ENCODE measurements at places on chromosomes 16 and 17. TPM values are rescaled to one million over a fixed set of nuclear protein-coding genes. Genes with fewer than 3 reads are reported as not detected.

GRCh38 chr17:40416671-40417070 is 1.0 kb downstream of the TOP2A start:
- DNase-seq = no peak

The GABARAPL2 gene
- total RNA-seq = 176 TPM

DNA sequence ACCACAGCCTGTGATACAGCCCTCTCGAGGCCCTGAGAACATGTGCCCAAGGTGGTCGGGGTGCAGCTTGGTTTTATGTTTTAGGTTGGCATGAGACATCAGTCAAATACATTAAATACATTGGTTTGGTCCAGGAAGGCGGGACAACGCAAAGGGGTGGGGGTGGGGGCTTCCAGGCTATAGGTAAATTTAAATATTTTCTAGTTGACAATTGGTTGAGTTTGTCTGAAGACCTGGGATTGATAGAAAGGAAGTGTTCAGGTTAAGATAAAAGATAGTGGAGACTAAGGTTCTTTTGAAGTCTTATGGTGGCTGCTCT is 1.2 kb upstream of the ZKSCAN2 start:
- no peak for DNase-seq

GRCh38 chr17:72826602-72827001 is 265.9 kb downstream of the SLC39A11 start:
- no peak for DNase-seq

DNA sequence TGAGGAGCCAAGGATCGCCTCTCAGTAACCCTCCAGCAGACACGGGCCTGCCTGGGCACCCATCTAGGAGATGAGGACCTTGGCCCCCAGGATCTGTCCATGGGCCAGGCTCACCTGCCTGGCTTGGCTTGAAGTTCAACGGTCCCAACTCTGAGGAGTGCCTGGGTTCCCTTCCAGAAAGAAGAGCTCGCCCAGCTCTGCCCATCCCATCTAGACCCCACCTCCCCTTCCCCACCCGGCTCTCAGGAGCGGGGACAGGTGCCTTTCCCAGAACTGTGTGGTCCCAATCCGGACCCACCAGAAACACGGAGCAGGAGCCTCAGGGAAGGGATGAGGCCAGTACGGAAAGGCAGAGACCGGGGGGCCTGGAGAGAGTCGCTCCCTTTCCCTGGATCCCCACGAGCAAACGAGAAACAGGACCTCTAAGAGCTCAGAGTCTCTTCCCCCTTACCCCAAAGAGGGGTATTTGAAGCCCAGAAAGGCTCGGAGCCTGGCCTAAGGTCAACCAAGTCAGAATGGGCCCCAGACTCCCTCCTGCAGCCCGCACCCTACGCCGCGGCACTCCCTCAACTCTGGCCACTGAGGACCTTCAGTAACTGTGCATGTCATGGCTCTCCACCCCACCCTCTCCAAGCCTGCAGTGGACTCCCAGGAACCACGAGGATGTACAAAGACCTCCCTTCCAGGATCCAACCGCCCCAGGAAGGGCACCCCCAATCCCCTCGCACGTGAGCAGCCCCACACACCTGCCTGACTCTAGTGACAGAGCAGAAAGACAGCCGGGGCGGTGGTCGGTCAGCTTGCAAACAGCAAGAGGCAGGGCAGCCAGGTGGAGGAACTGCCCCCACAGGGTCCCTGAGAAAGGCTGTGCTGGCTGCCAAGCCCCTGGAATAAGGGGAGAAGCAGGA is 5.4 kb downstream of the CLUH start:
- no peak for DNase-seq

The VAT1L gene
- total RNA-seq = 0.10 TPM

- DNase-seq = no peak
These were observed 62.6 kb upstream of the ERN1 start for GRCh38 chr17:64192589-64192988.

- DNase-seq = no peak
These were observed 156.6 kb upstream of the SDK2 start for GRCh38 chr17:73800893-73801292.

The HOXB5 gene
- not detected for total RNA-seq

The CACNG4 gene
- 0.42 TPM for total RNA-seq

The MT1F gene
- total RNA-seq = 2.1 TPM

- DNase-seq = no peak
These were observed 30.6 kb upstream of the ENDOV start for GRCh38 chr17:80384078-80384960.

- peak; percentile 79 for DNase-seq
These were observed 6.7 kb downstream of the CCDC57 start for GRCh38 chr17:82205720-82206508.

The ZC3H7A gene
- 46.6 TPM for total RNA-seq

DNA sequence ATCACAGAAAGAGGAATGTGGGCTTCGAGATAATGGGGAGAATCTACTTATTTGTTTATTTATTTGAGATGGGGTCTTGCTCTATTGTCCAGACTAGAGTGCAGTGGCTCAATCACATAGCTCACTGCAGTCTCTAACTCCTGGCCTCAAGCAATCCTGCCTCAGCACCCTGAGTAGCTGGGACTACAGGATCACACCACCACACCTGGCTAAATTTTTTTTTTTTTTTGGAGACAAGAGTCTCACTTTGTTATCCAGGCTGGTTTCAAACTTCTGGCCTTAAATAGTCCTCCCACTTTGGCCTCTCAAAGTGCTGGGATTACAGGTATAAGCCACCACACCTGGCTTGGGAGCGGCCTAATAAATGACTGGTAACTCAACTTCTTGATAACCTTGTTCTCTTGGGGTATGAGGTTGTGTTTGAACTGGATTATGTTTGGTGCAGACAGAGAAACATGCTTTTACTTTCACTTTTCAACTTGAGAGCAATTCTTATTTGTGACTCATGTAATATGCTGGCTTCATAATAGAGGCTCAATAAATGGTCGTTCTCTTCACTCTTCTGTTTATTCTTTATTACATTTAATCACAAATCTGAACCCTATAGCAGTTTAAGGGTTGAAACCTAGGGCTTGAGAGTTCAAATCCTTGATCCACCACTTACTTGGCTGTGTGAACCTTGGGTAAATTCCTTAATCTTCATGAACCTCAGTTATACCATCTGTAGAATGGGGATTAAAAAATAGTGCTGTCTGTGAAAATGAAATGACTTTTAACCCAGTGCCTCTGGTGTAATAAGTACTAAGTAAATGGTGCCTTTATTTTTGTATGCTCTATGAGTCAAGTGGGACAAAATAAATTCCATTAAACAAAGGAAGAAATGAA is 129.1 kb upstream of the HS3ST2 start:
- DNase-seq = peak; percentile 58

DNA sequence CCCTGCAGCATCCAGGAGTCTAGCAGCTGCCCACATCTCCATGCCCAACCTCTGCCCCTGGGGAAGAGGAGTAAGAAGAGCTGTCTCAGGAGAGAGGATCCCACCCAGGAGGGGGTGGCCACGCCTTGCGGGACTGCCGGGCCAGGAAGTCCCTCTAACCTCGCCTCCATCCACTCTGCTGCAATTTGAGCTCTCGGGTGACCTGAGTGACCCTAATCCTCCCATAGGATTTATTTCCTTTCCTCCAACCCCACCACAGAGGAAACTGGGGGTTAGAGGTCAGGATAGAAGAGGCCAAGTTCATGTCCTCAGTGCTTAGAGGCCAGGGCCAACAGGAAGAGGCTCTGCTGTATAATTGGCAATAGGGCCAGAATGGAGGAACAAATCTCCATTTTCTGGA is 22.6 kb upstream of the NGFR start:
- DNase-seq = no peak

All from lower leg skin (tissue), 4 donors.